ENCODE measurements at places on chromosomes 16 and 17.

- DNase-seq = no peak
Observed at GRCh38 chr16:50403491-50403890, 34.7 kb upstream of the BRD7 start.

- DNase-seq = no peak
Observed at GRCh38 chr16:10297341-10298006, 88.4 kb upstream of the ATF7IP2 start.

DNA sequence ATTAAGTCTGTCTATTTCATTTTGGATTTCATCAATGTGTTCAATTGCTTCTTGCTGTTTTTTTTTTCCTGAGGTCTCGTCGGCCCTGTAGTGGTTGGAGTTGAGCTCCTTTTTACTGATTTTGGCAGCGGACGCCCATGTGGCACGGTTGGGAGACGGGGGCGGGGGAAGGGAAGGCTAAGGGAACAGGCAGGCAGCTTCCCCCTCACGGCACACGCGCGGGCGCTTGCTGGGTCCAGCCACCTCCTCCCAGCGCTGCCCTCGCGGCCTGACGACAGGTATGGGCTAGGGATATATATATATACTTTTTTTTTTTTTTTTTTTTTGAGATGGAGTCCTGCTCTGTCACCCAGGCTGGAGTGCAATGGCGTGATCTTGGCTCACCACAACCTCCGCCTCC, 11.4 kb downstream of the HSF5 start:
- no peak for DNase-seq

GRCh38 chr16:4372578-4373355, 1.1 kb downstream of the VASN start:
- no peak for DNase-seq

DNA sequence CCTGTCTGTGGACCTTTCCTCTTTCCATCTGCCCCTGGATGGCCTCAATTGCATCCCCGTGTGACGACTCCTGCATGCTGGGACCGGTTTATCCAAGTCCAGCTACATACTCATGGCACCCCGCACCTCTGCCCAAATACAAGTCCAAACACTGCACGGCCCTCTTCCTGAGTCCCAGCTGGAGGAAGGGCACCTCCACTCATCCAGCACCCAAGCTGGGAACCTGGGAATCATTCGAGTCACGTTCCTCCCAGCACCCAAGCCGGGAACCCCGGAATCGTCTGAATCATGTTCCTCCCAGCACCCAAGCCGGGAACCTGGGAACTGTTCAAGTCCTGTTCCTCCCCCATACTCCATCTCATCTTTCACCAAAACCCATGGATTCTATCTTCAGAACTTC, 10.2 kb downstream of the TRARG1 start:
- no peak for DNase-seq

DNA sequence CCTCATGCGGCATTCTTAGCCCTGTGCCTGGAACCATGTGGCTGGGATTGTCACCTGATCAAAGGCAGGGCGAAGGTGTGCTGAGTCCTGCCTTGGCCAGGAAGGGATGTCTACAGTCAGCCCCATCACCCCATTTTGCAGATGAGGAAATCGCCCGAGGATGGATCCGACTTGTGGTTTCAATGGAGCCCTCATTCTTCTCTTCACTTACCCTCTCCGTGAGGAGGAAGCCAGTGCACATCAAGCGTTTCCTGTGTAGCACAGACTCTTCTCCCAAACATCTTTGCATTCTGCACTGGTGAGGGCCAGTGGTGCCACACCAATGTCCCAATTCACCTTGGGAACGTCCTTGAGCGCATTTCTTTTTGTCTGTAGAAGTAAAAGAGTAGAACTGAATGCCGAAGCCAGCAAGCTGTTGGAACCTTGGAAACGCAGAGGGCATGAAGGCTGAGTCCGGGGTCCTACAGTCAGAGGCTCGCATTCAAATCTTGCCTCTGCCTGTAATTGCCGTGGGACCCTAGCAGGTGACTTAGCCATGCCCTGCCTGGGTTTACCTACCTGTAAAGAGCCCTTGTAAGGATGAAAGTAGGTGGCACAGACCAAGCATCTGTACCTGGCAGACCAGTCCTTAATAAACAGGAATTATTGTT, 85.4 kb downstream of the IRF8 start:
- DNase-seq = no peak
